ENCODE measurements at places on chromosomes 16 and 17.

DNA sequence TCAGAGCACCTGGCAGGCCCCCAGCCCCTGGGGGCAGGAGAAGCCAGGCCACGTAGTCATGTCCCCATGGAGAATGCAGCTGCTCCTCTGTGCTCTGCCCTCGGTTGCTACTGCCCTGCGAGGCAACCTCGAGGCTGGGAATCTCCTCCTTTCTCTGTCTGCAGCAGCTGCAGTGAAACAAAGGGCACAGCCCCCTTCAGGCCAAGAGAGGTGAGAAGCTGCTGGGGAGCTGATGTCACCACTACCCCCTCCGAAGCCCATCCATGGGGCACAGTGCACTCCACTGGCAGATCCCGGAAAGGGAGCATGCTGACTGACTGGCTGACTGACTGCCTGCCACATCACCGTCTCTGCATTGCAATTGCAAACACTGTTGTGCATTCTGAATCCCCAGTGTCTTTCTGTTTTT is 103.7 kb downstream of the GRIN2A start:
- no peak for DNase-seq

DNA sequence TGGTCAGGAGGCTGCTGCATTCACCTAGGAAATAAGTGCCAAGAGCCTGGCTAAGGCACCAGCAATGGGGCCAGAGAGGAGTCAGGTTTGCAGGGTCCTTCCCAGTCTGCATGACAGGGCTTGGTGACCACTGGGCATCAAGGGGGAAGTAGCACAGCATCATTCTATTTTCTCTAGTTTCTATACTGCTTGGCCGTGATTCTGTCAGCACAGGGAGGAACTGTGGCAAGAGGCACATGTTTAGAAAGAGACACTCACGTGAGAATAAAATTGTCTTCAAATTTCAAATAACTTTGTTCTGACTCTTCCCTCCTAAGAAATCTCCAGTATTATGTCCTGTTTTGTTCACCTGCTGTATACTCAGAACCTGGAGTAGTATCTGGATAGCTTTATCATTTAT is 37.8 kb downstream of the ERN1 start:
- no peak for DNase-seq

DNA sequence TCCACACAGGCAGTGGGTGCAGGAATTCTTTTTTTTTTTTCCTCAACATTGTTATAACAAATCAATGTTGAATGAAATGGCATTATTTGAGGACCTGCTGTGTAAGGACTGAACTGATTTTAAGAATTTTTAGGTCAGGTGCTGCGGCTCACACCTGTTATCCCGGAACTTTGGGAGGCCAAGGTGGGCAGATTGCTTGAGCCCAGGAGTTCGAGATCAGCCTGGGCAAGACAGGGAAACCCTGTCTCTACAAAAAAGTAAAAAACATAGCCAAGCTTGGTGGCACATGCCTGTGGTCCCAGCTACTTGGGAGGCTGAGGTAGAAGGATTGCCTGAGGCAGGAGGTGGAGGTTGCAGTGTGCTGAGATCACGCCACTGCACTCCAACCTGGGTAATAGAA is 12.4 kb downstream of the MPRIP start:
- no peak for DNase-seq

- DNase-seq = no peak
Measured at GRCh38 chr17:49278076-49278475, 47.5 kb upstream of the PHOSPHO1 start.

GRCh38 chr16:87854053-87854906 is 15.0 kb downstream of the SLC7A5 start:
- DNase-seq = peak; percentile 7

- DNase-seq = no peak
Measured at GRCh38 chr16:12017558-12017957, 41.0 kb downstream of the SNX29 start.

DNA sequence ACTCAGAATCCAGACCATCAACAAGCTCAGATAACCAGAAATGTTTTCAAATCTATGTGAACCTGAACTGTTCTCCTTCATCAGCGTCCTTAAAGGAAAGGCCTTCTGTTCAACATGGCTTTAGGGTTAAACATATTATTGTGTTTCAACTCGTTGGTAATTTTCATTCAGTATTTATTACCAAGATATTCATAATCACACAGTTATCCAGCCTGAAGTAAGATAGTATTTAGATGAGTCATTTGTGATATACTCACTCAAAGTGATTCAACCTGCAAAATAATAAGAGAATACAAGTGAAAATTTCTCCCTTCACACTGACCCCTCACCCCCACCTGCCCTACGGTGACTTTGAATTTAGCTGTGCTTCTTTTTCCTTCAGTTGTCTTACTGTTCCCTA is 3.0 kb downstream of the CYLD start:
- DNase-seq = peak; percentile 56

DNA sequence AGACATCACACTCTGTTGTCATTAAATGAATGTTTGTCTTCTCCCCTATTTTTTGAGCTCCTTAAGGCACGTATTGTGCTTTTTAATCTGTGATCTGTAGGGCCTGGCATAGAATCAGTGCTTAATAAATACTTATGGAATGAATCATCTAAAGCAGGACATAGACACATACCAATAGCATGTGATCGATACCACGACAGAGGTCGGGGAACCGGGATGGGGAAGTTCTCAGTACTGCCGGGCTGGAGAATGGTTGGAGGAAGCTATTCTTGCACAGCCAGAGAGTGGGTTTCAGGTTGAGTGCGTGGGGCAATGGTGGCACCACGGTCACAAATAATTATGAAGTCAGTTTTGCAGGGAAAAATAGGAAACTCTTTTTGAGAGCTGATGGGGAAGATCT is 26.8 kb downstream of the NLRP1 start:
- DNase-seq = no peak

- DNase-seq = no peak
Measured at GRCh38 chr16:3965306-3965705, 84.8 kb upstream of the CREBBP start.

- DNase-seq = no peak
Measured at GRCh38 chr17:73521376-73521775, 122.9 kb downstream of the SDK2 start.

- no peak for DNase-seq
Measured at GRCh38 chr17:33942414-33942813, 312.7 kb upstream of the CCL2 start.

GRCh38 chr17:17358866-17359265 is 55.7 kb downstream of the NT5M start:
- DNase-seq = no peak

DNA sequence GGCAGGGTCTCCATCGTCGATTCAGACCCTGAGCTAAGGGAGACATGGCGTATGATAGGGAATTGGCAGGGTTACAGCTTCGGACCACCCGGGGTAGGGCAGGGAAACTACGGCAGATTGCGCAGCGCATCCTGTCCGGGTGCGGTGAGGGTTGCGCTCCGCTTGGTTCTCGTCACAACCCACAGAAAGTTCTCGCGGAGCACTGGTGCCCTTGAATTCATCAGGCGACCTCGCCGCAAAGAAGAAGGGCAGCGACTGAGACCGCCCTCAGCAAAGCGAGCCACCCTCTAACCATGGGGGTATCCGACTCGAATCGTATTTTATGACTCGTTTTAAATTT is 1.2 kb downstream of the HS3ST3B1 start:
- DNase-seq = peak; percentile 50

DNA sequence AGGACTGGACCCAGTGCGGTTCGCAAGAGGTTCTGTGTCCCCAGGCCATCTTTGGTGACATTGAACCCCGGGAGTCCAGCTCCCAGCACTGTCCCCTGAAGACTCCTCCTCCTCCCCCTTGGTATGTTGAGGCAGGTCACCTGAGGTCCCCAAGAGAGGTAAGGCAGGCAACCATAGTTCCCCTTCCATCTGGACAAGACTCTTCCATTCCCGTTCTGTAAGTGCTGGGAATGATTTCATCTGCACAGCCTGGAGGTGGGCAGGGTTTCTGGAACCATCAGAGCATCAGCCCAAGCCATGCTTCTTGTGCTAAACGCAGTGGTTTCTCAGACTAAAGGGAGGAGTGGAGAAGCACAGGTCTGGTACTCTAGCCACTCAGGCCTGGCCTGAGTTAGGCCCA is 24.9 kb downstream of the COPZ2 start:
- DNase-seq = no peak

Data from CD4-positive, alpha-beta T cell treated with Interleukin-2 at 100 ng/mL for 4 hours (primary cell).